Activated CD8-positive, alpha-beta memory T cell treated with anti-CD3 and anti-CD28 coated beads for 48 hours (primary cell): ENCODE measurements at places on chromosomes 5 and 9.

- no peak for DNase-seq
Observed at GRCh38 chr9:91908293-91908623, 41.8 kb downstream of the ROR2 start.

GRCh38 chr5:149544028-149544420 is 7.2 kb downstream of the CSNK1A1 start:
- DNase-seq: no peak

GRCh38 chr9:126459126-126459525 is 132.5 kb downstream of the MVB12B start:
- no peak for DNase-seq

- DNase-seq: no peak
Observed at GRCh38 chr9:88692827-88693226, 157.8 kb downstream of the NXNL2 start.

DNA sequence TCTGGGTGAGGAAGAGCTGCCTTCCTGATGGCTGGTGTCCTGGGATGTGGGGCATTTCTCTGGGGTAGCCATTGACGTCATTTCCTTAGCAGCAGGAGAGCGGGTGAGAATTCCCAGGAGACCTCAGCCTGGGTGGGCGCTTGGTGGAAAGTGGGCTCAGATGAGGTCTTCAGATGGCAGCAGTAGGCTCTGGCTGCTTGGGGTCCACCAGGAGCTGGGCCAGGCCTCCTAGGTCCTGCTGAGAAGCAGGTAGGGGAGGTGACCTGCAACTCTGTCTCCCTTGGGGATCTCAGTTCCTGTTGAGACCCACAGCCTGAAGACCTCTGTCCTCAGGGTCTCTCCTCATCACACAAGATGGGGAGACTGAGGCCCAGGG is 31.5 kb downstream of the FAM163B start:
- DNase-seq: no peak

GRCh38 chr9:34378376-34379060 is 1.8 kb upstream of the MYORG start:
- DNase-seq: no peak

DNA sequence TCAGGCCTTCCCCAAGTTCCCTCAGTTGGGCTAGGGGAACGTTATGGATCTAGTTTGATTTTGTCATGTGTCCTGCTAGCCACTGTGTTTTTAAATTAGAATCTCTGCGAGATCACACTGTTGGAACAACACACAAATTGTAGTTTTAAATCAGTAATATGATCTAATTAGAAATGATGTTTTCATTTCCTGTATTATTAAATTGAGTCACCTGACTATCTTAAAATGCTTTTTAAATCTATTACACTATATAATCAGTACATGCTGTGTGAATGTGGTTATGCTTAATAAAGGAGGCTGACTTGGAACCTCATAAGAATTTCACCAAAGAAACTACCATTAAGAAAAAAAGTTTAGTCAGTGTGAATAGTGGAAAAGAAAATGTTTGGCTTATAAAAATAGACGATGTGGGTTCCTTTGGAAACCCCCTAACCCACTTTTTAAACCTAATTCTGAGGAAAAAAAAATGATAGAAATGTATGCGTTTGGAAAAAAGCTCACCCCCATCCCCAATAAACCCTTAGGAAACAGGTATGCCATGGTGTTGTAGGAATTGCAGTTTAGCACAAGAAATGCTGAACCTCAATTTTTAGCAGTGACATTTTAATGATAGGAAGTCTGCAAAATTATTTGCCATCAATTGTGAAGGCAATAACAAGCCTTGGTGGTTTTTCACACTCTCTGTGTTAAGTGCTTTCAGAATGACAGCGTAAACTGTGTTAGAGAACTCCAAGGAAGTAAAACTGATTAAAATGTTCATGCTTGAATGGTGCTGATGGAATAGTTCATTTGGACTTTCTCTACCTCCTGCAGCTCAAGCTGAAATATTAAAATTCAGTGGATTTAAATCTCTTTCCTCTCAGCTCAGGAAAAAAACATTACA is 59.0 kb downstream of the TLE4 start:
- DNase-seq: no peak

- no peak for DNase-seq
Observed at GRCh38 chr5:36202521-36202961, 39.2 kb downstream of the NADK2 start.

- DNase-seq: no peak
Observed at GRCh38 chr5:173472164-173472563, 143.9 kb upstream of the STC2 start.

- no peak for DNase-seq
Observed at GRCh38 chr5:159777049-159777660, 139.1 kb upstream of the ADRA1B start.

DNA sequence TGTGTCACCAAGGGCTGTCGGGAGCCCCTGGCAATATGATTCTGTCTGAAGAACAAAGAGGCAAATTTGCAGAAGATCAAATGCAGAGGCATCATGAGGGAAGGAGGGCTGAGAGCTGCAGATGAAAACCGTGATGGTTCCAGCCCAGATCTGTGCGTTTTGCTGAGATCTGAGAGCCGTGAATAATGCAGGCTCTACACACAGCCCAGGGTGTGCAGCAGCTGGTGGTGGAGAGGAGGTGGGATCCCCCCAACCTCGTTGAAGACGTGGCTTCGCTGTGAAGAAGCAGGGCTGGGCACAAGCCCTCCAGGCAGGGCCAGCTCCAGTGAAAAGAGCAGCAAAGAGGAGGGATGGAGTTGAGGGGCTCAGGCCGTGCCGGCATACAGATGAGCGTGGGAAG is 75.5 kb downstream of the TSPAN17 start:
- no peak for DNase-seq

DNA sequence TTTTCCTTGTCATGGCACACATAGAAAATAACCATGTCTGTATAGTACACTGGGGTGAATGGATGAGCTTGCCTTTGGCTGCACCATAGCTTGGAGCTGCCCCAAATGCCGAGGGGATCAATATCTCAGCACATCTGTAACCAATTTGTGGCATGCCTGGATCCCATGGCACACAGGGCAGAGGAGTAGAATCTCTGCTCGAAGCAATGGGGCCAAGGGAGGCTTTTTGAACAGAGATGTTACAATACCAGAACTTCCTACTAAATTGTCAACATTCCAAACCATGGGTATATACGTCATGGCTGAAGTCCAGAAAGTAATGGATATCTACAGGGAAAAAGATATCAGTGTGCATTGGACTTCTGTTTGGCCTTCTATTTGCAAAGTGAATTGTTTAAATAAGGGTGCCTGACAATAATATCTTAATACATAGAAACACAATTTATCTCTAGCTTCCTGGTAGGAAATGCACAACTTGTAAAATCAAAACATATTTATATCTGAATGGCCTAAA is 39.0 kb downstream of the ESM1 start:
- DNase-seq: no peak

DNA sequence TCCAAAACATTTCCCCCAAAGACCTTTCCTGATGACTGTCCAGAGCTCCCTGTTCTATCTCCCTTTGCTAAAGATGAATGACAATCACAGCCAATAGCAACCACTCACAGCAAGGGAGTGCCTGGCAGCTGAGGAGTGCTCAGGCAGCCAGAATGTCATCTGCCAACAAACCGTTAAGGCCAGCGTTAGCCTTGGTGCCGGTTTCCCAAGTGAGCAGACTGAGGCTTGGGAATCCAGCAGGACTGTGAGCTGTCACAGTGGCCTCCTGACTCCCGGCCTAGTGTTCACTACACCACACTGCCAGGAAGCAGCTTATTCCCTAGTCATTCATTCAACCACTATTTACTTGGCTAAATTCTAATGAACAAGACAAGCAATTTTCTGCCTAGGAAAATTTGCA is 24.7 kb downstream of the STK10 start:
- no peak for DNase-seq

- DNase-seq: no peak
Observed at GRCh38 chr5:92758552-92758951, 822.5 kb downstream of the NR2F1-AS1 start.

- no peak for DNase-seq
Observed at GRCh38 chr5:40502736-40503135, 177.0 kb upstream of the PTGER4 start.

DNA sequence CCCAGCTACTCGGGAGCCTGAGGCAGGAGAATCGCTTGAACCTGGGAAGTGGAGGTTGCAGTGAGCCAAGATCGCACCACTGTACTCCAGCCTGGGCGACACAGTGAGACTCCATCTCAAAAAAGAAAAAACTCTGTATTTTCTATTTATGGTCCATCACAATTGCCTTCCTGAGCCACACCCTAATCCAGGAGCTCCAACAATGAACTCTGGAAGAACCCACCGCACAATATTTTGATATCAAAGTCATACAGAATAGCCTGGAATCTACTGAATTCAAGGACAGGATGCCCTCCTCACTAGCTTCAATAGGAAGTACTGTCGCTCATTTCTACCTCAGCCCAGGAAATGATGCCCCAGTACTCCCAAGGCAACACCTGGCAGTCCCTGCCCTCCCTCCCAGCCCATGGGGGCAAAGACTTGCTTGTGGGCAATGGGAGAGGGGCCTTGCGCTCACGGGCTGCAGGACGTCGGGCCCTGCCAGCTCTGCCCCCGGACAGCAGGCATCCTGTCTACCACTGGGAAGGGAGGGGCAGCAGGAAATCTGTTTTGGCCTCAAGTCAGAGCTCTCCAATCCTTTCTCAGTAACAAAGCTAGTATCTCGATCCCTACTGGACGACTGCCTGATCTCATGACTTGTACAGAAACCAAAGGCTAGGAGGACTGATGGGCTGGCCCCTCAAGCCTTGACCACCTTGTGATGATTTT is 19.7 kb downstream of the UBAC1 start:
- DNase-seq: no peak

DNA sequence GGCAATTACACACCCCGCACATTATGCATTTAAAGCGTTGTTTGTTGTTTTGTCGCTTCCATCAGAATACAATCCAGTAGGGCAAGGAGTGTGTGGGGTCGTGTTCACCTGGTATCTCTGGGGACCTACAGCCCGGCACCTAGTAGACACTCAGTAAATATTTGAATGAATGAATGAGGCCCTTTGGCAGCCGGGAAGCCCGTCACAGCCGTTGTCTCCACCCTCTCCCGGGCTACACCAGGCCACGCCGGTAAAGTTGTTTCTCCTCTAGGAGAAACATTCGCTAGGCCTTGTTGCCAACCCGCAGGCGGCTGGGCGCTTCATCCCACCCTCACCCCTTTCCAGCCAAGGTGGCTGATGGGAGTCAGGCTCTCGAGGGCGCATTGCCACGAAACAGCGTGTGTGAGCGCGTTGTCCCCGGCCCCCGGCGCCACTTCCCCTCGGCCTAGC is 876 bp upstream of the JAK2 start:
- DNase-seq: no peak

DNA sequence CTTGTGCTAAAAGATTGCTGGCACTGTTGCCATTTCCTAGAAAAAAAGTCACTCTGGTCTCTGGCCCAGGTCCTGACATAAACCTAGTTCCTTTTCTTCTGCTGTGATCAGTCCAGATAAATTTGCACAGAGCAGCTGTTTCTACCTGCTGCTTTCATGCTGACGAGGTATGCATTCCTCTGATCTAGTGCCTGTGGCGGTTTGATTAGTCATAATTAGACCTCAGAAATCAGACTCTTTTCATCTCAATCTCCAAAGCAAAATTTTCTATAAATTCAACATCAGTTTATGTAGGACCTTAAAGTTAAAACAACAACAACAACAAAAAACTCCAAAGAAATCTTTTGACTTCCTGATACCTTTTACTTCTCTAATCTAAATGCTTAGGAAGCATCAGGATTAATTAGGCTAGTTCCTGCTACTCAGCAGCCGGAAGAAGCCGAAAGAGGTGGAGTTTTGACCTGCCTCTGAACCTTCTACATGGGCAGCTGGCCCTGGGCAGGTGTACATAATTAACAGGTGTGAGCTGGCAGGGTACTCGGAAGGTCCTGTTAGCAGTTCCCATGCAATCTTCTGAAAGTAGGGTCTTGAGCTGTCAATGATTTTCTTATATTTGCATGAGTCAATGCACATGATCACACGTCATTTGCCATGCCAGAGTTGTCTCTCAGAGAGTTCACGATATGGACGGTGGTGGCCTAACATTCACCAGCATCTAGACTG is 83.3 kb upstream of the CCDC112 start:
- no peak for DNase-seq

GRCh38 chr5:98540056-98540455 is 233.4 kb upstream of the RGMB start:
- no peak for DNase-seq
